ENCODE measurements at places on chromosomes 5 and 9.

DNA sequence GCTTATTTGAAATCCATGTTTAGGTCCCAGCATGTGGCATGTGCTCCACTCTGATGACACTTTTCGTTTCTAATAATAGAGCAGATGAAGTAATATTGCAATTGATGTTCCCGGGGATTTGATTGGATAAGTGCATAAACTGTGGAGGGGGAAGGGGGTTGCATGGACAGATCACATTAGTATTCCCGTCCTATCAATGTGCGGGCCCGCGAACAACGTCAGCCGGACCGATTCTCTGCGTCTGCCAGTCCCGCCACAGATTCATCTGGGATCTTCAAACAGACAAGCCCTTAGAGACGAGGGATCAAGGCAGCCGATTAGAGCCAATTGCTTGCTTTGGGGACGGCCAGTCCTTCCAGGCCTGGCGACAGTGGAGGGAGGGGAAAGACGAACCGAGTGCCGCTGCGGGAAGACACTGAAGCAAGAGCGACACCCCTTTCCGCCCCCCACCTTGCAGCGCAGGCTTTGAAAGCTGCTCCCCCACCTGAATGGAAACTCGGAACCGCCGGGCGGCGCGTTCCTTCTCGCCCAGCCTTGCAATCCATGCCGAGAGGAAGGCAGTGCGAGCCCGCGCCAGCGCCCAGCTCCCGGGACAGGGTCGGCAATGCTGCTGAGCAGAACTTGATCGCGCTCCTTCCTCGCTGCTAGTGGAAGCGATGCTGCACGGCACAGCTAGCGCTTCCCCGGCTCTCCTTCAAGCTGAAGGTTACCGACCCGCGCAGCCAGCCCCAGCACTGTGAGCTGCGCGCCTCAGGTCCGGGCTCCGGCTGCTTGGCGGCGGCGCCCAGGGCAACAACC is at the start of gene RGS7BP:
Gene RGS7BP (plus strand): TSS at position 247 of the 798 bp plus-strand sequence. CDS start 610 bp downstream, outside the sequence.
- DNase-seq, result no peak

DNA sequence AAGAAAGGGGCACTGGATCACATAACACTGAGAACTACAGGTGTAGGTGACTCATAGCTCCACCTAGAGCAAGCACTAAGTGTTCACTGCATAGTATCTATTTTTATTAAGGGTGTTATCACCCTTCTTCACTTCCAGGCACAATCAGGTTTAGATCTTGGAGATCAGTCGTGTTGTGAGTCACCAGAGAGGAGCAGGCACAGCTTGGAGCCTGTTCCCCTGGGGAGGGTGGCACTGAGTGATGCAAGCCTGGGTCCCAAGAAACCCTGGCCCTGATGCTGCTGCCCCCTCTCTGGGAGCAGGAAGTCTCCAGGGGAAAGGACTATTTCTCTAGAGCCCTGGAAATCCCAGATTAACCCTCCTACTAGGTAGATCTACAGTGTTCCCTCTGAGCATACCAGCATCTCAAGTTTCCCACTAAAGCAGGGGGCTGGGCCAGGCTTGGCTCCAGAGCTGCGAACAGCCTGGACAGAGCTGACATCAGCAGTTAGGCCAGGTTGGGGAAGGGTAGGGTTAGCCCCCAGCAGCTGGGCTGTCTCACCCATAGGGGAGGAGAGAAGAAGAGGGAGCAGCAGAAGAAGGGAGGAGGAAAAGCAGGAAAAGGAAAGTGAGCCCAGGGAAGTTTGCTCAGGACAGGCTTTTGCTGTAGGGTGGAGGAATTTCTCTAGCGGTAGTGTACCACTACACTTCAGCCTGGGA is 28.1 kb upstream of the SPINK4 start:
- DNase-seq, result no peak

- DNase-seq, result no peak
These were observed 16.4 kb upstream of the TOR2A start for GRCh38 chr9:127751269-127752054.

DNA sequence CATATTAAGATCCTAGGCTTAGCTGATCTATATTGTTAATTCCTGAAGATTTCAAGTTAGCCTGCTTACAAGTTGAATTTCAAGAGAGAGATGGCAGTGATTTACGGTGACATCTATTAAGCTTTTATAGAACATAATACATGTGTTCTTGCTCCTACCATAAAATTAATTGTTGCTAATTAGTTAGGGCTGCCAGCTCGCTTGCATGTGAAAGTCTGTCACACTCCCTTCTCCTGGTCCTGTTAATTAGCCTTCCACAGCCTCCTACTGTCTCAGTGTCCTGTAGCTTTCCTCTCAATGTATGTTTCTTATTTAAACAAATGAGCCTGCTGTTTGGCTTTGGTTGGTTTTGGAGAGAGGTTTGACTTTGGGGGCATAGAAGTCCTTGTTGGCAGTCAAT is 247.2 kb downstream of the NTRK2 start:
- DNase-seq, result no peak

- DNase-seq, result no peak
These were observed 14.2 kb upstream of the CAST start for GRCh38 chr5:96648023-96648422.

DNA sequence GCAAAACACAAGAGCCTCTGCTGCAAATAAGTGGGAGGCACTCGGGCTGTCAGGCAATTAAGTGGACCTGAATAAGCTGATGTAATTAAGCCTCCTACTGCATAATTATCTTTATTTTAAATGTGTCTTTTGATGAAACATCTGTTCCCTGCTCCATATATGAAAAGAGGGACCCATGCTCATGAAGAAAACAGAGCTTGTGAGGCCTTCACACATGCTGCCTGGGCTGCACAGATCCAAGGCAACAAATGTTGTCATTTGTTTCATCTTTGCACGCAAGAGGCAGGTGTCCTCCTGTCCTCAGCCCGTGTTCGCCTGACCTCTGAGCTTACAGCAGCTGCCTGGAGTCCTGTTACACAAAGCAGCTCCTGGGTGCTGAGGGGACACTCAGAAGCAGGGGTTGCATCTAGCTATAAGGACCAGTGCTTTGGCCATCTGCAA is 381.1 kb downstream of the ZNF608 start:
- no peak for DNase-seq

DNA sequence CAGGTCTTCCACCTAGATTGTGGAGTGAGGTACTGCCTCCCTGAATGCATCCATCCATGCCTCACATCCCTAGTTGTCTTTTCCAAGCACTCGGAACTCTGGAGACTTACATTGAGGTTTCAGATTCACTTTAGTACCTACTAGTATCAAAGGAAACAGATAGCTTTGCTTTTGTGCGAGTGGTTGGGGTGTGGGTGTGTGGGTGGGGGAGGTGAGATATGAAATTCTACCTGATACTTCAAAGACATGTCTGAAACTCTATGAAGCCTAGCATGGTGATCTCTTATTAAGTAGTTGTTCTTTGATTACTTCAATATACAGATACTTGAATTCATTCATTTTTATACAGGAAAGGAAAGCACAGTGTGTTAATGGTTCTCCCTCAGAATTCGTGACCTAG is 64.4 kb downstream of the MCCC2 start:
- DNase-seq, result no peak

- DNase-seq, result no peak
These were observed 7.6 kb downstream of the PAM start for GRCh38 chr5:102762562-102763227.

DNA sequence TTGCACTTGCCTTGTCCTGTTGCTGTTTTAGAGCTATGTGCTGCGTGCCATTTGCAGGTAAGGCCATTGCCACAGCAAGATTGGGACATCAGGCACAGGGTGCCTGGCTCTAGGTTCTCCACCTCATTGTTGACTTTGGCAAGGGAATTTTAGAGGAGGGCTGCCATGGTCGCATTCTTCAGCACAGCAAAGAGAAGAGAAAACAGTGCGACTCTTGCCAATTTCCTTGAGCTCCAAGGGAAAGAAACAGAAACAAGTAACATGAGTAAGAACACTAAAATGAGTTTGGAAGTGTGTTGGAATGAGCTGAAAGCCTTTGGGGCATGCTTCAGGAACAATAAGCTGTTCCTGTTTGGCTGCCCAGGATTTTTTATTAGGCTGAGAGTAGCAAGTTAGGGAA is 188.1 kb upstream of the IL12B start:
- no peak for DNase-seq

DNA sequence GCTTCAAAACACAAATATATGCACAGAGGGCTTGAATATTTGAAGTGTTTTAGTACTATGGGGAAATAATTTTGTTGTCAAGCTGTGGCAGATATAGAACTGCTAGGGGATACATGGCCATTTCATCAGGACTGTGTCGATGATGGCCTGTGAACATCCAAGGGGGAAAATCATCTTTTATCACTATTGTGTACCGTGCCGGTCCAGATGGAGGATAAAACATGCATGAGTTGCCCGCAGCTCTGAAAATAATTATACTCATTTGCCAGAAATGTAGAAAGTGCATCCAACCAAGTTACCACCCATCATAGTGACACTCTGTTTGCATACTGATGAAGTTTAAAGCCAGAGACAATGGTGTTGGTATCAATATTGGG is 405.9 kb downstream of the ZSWIM6 start:
- DNase-seq, result no peak

DNA sequence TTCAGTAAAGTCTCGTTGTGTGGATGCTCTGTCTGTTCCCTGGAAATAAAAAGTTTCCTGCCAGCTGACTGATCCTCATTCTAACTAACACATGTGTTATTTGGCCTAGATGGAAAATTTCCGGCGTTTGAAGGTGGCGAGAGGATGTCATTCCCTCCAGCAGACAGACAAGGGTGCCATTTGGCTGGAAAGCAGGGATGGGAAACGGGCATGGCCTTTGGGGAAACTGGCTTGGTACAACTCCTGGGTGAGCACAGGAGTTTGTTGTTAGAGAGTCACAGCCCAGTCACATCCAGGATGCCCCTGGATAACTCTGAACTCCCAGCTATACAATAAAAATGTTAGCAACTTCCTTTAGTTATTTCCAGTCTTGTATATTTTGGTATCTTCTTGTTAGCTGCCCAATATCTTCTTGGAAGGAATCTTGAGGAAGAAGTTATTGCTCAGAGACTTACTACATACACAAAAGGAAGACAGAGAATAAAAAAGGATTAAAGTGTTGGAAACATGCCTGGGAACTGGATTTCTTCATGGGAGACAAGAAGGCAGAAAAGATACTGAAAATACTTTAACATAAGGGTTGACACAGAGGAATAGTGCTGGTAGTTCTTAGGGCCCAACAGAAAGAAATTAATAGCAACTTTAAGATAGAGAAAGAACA is 41.9 kb downstream of the TEK start:
- DNase-seq, result no peak

- no peak for DNase-seq
These were observed 866 bp upstream of the SEMA6A start for GRCh38 chr5:116575326-116576052.

DNA sequence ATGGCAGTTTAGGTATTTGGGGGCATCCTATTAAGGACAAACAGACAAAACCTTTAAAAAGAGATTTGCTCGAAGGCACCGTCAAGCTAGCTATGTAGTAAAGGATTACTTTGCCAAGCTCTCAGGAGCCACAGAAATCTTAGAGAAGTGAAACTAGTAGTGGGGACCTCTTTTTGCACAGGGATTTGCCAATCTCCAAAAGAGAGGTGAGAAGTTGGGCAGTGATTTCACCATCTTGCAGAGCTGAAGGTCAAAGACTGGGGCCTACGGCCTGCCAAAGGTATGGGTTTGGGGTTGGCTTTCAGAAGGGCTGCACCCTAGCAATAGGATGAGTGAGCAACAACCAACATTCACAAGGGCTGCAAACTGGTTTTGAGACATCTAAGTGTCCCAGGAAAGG is 1.6 kb upstream of the FCN1 start:
- no peak for DNase-seq
